ENCODE measurements at places on chromosomes 16 and 17.
A peak's percentile ranks its signal among the peaks of the same experiment; 100 is the strongest.

DNA sequence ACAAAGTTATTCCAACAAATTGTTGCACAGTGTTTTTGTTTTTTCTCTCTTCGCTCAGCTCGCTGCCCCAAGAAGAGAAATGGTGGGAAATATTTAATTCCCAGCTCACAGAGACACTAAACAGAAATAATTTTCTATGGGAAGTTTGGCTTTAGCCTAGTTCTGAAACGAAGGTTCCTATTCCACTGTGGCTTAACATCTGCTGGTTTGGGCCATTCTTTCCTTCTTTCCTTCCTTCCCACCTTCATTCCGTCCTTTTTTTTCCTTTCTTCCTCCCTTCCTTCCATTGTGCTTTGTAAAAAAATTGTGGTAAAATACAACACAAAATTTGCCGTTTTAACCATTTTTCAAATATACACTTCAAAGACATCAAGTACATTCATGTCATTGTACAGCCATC is 393.5 kb upstream of the SOX9 start:
- no peak for DNase-seq

GRCh38 chr17:27609611-27610303 is 21.2 kb upstream of the LGALS9 start:
- no peak for DNase-seq

DNA sequence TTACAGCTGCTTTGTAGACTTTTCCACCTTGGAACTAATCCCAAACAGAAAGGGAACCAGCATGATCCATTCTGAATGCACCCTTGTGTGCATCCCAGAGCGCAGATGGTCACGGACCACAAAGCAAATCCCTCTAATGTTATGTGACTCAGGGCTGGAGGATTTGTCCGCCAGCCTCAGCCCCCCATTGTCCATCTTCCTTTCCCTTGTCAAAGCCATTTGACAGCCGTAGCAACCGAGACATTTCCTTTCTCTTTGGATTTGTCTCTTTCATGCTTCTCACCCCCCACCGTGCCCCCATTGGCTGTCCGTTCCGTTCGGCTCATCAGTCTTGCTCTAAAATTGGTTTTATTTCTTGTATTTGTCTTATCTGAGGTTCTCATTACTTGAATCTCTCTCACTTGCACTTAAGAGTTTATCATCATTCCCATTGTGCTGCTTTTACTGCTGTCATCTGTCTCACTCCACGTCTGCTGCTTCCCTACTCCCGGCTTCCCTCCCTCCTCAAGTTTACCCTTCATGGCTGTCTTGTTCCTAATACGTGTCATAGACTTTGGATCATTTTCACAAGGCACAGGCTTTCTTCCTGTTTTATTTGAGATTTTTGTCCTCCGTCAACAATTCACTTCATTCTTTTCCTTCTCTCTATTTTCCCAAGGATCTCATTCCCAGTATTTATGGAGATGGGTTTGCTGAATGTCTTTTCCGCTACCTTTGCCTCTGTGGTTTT is 163.4 kb upstream of the ERCC4 start:
- DNase-seq: no peak

DNA sequence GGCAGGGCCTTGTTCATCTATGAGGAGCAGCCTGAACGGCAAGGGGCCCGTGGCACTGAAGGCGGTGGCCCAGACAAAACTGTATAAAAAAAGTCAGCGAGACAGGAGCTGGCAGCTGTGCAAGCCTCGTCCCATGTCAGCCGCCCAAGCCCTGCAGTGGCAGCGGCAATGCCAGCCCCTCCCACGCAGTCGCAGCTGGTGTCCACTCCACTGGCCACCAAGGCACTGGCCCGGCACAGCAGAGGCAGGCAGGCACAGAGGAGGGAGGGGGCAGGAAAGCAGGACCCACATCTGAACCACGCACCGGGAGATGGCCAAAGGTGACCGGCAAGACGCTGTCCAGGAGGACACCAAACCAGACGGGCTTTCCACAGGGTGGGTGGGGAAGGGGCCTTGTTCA is 15.9 kb upstream of the C16orf95 start:
- DNase-seq: no peak

GRCh38 chr17:31283841-31284240 is 13.2 kb downstream of the OMG start:
- no peak for DNase-seq

GRCh38 chr17:4555873-4556759 is 932 bp upstream of the MYBBP1A start:
- DNase-seq: no peak

GRCh38 chr16:19771040-19771439 is 53.0 kb downstream of the IQCK start:
- DNase-seq: no peak

- no peak for DNase-seq
Measured at GRCh38 chr17:43702637-43703036, 40.9 kb upstream of the MEOX1 start.

GRCh38 chr17:1880851-1881630 is 51.2 kb downstream of the RPA1 start:
- no peak for DNase-seq

GRCh38 chr16:83530293-83530692 is 277.5 kb upstream of the HSBP1 start:
- no peak for DNase-seq

GRCh38 chr17:81309859-81310839 is 15.0 kb upstream of the SLC38A10 start:
- DNase-seq: no peak

DNA sequence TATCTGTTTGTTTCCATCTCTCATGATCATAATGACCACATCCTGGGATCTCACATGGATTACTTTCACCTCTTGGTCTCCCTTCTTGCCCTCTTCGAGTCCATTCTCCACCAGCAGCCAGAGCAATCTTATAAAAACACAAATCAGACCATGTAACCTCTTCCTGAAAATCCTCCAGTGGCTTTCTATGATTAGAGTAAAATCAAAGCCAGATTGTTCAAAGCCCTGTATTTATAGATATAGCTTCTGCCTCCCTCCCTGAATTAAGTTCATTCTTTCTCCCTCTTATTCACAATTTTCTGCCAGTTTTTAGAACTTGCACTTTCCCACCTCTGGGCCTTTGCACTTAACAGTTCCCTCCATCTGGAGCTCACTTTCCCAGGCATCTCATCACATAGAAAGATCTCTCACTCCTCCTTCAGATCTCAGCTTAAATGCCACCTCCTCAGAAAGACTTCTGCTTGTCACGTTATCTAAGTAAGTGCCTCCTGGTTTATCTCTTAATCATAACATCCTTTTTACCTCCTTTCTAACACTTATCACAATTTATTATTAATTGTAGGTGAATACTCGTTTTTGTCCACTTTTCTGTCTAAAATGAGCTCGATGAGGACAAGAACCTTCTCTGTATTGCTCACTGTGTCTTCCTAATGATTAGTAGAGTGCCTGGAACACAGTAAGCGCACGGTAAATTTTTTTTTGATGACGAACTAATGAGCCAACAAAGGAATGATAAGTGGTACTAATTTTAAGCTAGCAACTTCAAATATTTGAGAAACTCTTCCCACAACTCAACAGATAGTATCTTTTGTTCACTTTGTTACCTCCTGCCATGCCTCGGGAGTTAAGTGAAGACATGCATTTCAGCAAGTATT is 80.5 kb downstream of the CYB561 start:
- DNase-seq: no peak

- no peak for DNase-seq
Measured at GRCh38 chr17:81027591-81028505, 7.1 kb upstream of the BAIAP2 start.

GRCh38 chr17:48037036-48037837 is at the start of gene COPZ2:
COPZ2 (minus strand) TSS chr17:48037797; CDS start chr17:48037777, 20 bp downstream.
- DNase-seq: peak; percentile 80

Data from stimulated activated naive CD8-positive, alpha-beta T cell treated with anti-CD3 and anti-CD28 coated beads, Interleukin-15, amount 100 ng/mL, for 72 hours (primary cell).